ENCODE measurements at places on chromosomes 4 and X. TPM values are rescaled to one million over a fixed set of nuclear protein-coding genes. Genes with fewer than 3 reads are reported as not detected.
A peak's percentile ranks its signal among the peaks of the same experiment; 100 is the strongest.

The PPP4R3C gene
- not detected for total RNA-seq

DNA sequence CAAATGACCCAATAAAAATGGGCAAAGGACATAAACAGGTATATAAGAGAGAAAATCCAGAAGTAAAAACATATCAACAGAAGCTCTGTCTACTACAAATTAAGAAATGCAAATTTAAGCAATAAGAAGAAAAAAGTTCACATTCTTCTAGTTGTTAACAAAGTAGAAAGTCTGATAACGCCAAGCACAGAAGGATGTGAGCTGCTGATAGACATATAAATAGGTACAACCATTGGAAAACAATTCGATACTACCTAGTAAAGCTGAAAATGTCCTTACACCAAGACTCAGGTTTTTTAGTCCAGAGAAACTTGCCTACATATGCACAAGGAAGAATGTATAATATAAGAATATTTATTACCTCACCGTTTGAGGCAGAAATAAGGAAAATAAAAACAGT, 35.8 kb upstream of the SLAIN2 start:
- H3K4me3 ChIP-seq = no peak overlapping the region
- no peak overlapping the region for H3K27ac ChIP-seq
- H3K27me3 ChIP-seq = no peaks in the 10 kb centered on the region
- DNase-seq = no peak

- H3K27me3 ChIP-seq = peaks cover 3% of the 10 kb centered on the region
- no peak overlapping the region for H3K27ac ChIP-seq
- H3K4me1 ChIP-seq = peaks cover 31% of the 10 kb centered on the region
- DNase-seq = peak; percentile 24
These were observed 1.6 kb upstream of the LRAT start for GRCh38 chr4:154741922-154742850.

- H3K27ac ChIP-seq = no peak overlapping the region
- peaks cover 19% of the 10 kb centered on the region for H3K36me3 ChIP-seq
- H3K4me1 ChIP-seq = no peaks in the 10 kb centered on the region
- no peak overlapping the region for H3K4me3 ChIP-seq
- no peaks in the 10 kb centered on the region for H3K27me3 ChIP-seq
These were observed 55.2 kb upstream of the TLR2 start for GRCh38 chr4:153628796-153629315.

DNA sequence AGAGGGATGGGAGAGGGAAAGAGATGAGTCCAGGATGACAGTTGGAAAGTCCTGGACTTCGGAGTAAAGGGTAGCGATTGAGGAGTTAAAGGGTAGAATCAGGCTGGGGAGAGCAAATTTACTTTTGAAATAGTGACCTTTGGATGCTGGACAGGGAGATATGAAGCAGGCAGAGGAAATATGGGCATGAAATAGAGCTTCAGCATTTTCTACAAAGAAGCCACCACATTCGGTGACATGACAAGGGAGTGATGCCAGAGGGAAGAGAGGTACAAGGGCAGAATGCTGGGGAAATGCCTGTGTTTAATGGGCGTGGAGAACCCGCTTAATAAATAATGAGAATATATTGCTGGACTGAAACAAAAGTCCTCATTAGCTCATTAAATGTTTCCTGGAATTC, 92.7 kb downstream of the TBL1X start:
- H3K36me3 ChIP-seq = no peaks in the 10 kb centered on the region
- H3K27ac ChIP-seq = no peak overlapping the region
- H3K27me3 ChIP-seq = no peaks in the 10 kb centered on the region
- H3K4me1 ChIP-seq = no peaks in the 10 kb centered on the region
- no peak for DNase-seq

DNA sequence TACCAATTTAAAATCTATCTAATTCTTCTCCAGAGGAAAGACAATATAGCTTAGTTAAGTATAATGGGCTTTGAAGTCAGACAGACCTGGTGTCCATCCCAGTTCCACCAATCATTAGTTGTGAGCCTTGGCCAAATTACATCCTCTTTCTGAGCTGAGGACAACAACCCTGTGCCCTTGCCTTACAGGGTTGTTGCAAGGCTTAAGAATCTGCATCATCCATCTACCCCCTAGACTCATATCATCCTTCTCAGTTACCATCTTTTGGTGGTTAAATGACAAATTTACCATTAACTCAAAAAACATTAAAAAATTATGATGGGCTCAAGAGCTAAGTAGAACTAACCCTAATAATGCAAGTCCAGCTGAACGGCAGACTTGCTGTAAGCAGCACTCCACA, 51.6 kb downstream of the NAP1L5 start:
- peaks cover 7% of the 10 kb centered on the region for H3K4me1 ChIP-seq
- no peaks in the 10 kb centered on the region for H3K27me3 ChIP-seq
- no peak overlapping the region for H3K4me3 ChIP-seq
- H3K27ac ChIP-seq = no peak overlapping the region
- no peak for DNase-seq
- H3K36me3 ChIP-seq = no peaks in the 10 kb centered on the region

DNA sequence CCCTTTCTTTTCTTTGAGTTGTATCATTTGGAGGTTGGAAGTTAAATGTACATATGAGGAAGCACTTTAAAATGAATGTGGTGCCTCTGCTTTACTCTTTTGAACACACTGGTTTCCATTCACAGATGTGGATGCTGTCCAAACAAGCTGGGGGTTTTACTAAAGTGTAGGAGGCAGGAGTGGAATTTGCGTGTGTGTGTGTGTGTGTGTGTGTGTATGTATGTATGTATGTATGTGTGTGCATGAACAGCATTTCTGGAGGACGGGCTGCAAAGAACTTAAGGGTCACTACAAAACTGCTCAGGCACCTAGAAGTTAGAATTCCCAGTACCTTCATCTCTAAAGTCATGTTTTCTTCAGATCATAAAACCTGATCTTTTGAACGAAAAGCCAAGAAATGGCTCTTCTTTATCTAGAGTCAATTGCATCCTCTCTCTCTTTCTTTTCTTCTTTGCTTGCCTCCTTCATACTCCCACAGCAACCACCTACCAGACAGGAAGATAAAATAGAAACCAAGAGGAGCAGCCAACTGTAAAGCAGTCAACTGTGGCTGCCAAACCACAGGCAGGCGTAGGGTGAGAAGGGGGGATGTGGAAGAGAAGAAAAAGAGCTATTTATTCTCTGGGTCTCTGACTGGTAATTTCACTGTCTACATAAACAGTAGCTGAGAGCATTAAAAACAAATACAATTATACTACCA, 177.0 kb upstream of the RASGEF1B start:
- no peaks in the 10 kb centered on the region for H3K36me3 ChIP-seq
- H3K4me1 ChIP-seq = no peaks in the 10 kb centered on the region
- H3K27ac ChIP-seq = no peak overlapping the region
- no peak for DNase-seq

DNA sequence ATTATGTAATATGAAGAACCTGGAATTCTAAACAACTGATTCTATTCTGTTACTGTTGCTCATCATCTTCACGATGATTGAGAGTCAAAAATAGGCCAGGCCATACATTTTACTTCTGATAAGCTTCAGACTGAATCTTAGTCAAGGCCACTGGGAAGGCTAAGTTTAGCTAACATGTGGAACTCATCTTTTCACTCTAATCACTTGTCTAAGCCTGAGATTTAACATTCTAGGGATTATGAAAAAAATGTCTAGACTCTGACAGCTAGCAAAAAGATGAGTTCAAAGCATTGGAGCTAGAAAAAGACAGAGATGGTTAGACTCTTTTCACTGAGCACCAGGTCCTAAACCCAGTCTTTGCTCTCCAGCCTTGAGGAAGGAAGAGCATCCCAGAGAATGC, 656.2 kb upstream of the IGFBP7 start:
- DNase-seq = no peak
- H3K36me3 ChIP-seq = no peaks in the 10 kb centered on the region
- H3K4me1 ChIP-seq = no peaks in the 10 kb centered on the region
- H3K27me3 ChIP-seq = no peaks in the 10 kb centered on the region
- H3K27ac ChIP-seq = no peak overlapping the region
